ENCODE measurements at places on chromosomes 6 and 20.

DNA sequence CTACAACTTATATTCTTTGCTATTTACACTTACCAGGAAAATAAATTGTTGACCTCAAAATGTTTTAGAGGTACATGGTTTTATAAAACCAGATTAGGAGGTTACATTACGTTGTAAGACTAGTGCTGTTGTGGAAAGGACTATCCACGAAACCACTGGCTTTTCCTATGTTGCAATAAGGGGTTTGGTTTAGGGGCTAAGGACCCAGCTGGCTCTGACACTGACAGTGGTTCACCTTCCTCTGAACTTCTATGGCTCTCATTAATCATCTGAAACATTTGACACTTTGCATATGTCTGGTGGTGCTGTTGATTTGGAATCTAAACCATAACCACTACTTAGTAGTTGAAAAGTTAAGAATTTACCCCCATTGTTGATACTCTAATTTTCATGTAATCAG lies 186.7 kb downstream of the NKAIN2 start:
- no peak for DNase-seq

DNA sequence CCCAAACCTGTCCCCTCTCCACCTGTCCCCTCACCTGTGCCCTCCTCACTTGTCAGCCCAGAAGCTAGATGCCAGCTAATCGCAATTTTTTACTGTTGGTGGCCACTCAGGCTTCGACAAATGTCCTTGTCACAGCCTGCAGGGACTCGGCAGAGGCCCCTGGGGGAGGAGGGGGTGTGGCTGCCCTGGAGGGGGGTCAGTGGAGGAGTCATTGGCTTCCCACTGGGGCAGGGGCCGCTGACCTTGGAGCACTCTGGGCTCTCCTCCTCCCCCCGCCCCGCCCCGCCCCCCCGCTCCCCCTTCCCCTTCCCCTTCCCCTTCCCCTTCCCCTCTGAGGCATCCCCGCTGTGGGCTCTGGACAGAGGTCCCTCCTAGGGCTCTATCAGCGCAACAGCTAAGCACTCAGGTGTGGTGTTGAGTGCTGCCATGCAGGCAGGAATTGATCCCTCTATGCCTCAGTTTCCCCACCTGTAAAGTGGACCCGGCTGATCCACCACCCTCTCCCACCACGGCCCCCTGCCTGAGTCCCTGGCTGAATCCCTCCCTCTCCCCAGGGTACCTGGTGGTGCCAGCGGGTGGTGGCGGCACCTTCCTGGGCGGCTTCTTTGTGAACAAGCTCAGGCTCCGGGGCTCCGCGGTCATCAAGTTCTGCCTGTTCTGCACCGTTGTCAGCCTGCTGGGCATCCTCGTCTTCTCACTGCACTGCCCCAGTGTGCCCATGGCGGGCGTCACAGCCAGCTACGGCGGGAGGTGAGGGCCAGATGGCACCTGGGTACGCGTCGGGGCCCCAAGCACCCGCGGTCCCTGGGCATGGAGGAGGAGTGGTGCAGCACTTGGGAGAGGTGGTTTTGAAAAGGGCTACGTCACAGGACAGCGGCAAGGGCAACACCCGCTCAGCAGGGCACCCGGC lies 23.8 kb downstream of the SLCO4A1 start:
- no peak for DNase-seq

DNA sequence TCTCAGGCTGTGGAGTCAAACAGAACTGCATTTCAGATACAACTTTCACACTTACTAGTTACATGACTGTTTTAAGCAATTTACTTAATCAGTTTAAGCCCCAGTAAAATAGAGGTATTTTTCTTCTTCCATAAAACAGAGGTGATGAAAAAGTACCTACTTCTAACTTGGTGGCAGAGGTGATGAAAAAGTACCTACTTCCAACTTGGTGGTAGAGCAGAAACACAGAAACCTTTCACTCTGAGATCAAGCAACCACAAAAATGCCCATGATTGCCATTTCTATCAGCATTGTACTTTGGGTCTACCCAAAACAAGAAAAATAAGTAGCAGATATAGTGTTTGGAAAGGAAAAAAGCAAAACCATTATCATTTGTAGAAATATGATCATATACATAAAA lies 148.7 kb downstream of the OPRM1 start:
- DNase-seq: no peak

DNA sequence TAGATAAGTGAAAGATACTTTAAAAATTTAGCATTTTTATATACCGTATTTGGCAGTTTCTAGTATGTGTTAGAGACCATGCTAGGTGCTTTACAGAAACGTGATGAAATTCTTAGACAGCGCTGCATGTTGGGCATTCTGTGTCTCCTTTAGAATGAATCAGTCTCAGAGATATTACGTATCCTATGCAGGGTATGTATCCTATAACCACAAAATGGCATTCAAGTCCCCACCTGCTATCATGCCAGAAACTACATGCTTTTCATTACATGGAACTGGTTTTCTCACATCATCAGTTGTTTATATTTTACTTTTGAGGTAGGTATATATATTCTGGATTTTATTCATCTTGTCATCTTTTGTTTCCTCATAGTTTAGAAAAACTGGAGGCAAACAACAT lies 42.3 kb downstream of the PEX7 start:
- DNase-seq: no peak

DNA sequence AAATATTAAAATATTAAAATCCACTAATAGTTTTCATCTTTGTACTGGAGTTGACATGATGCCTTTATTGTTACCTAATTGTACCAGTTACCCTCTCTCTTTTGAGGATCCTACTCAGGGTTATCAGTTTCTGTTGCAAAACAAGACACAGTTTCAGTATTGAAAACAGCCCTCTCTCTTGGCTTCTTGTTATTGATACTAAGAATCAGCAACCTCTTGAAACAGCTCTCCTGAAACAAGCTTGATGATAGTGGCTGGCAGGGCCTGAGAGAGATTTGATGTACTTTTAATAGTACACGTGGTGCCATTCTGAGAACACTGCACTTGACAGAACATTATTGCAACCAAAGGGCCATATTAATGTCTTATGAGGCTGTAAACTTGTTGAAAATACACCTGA lies 64.9 kb upstream of the MEI4 start:
- DNase-seq: no peak

DNA sequence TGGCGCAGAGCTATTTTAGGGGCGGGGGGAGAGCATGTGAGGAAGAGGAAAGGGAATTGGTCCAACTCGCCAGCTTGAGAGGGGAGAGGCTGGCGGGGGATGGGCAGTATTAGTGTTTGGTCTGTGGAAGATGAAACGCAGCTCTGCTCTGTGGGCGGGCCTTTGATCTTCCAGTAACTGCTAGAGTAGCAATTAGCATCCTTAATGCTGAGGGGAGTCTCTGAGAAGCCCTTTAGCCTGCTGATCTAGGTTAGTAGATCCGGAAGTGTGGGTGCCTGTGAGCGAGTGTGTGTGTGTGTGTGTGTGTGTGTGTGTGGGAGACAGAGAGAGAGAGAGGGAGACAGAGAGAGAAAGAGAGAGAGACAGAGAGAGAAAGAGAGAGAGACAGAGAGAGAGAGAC lies 117.2 kb upstream of the BACH2 start:
- no peak for DNase-seq

- DNase-seq: no peak
Observed at GRCh38 chr20:36236786-36237121, 476 bp downstream of the AAR2 start.

Data from omental fat pad (tissue), 4 donors.